ENCODE measurements at places on chromosomes 6 and 20. TPM values are rescaled to one million over a fixed set of nuclear protein-coding genes. Genes with fewer than 3 reads are reported as not detected.

GRCh38 chr6:110619275-110619908, 143.0 kb upstream of the SLC22A16 start:
- no peak overlapping the region for H3K4me3 ChIP-seq
- DNase-seq = no peak
- H3K36me3 ChIP-seq = no peaks in the 10 kb centered on the region
- H3K27me3 ChIP-seq = no peaks in the 10 kb centered on the region
- peak overlapping the region; percentile 58 for H3K27ac ChIP-seq
- peaks cover 22% of the 10 kb centered on the region for H3K4me1 ChIP-seq

DNA sequence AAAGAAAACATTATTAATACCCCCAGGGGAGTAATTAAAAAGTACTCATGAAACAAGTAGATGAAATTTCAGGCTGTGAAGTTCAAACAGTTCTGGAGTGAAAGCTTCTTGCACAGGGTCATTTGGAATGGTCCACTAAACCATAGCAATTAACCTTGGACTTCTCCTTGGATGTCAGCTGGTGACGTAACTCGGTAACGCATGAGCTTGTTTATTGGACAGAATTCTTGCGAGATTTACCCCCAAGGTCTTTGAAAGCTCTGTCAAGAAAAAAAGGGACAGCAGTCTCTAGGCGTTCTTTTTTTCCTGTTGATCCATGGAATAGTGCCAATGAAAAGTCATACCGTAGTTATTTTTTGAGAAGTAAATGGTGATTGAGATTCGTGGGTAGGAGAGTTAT, 2.2 kb downstream of the CD83 start:
- no peak overlapping the region for H3K27ac ChIP-seq
- H3K36me3 ChIP-seq = no peaks in the 10 kb centered on the region
- no peak for DNase-seq
- no peak overlapping the region for H3K4me3 ChIP-seq
- peaks cover 8% of the 10 kb centered on the region for H3K4me1 ChIP-seq

DNA sequence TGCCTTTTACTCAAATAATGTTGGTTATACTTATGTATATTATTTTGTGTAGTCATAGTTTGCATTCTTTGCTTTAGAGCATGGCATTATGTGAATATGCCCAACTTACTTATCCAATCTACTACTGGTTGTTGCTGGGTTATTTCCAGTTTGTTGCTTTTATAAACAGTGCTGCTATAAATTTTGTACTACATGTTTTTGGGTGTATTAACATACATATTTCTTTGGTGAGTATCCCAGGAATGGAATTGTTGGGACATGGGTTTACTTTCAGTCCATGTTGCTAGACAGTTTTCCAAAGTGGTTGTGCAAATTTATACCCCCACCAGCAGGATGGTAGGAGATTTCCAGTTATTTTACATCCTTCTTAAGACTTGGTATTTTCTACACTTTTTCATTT, 157.1 kb upstream of the THEMIS start:
- H3K27me3 ChIP-seq = no peaks in the 10 kb centered on the region
- peaks cover 6% of the 10 kb centered on the region for H3K36me3 ChIP-seq
- DNase-seq = no peak

- H3K4me1 ChIP-seq = peaks cover 11% of the 10 kb centered on the region
- peak overlapping the region; percentile 32 for H3K27ac ChIP-seq
- DNase-seq = peak; percentile 91
- H3K27me3 ChIP-seq = no peaks in the 10 kb centered on the region
- H3K36me3 ChIP-seq = no peaks in the 10 kb centered on the region
- no peak overlapping the region for H3K4me3 ChIP-seq
Measured at GRCh38 chr20:7667194-7667593, 273.1 kb downstream of the HAO1 start.

GRCh38 chr6:107616775-107617174, 126.9 kb downstream of the SOBP start:
- H3K27me3 ChIP-seq = no peaks in the 10 kb centered on the region
- no peaks in the 10 kb centered on the region for H3K4me1 ChIP-seq
- DNase-seq = no peak
- no peak overlapping the region for H3K4me3 ChIP-seq
- no peak overlapping the region for H3K27ac ChIP-seq
- no peaks in the 10 kb centered on the region for H3K36me3 ChIP-seq

GRCh38 chr6:14475306-14475705, 357.7 kb downstream of the CD83 start:
- no peaks in the 10 kb centered on the region for H3K4me1 ChIP-seq
- H3K27me3 ChIP-seq = no peaks in the 10 kb centered on the region
- no peak overlapping the region for H3K4me3 ChIP-seq
- DNase-seq = no peak

DNA sequence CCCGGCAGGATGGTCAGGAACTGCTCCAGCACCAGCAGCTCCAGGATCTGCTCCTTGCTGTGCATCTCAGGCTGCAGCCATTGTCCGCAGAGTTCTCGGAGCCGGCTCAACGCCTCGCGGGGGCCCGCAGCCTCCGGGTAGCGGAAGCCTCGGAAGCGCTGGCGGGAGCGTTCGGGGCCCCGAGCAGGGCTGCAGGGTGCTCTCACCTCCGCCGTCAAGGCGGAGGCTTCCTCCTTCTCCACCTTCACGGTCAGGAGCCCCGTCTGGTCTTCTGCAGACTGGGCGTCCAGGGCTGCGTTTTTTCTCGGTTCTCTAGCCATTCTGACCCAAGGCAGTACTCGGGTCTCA, 434 bp downstream of the ZKSCAN4 start:
- H3K4me3 ChIP-seq = peak overlapping the region; percentile 93
- H3K36me3 ChIP-seq = 0 out of 2 replicates have a peak, but pooled peaks cover 1% of the 10 kb centered on the region
- DNase-seq = peak; percentile 17
- H3K27me3 ChIP-seq = no peaks in the 10 kb centered on the region
- H3K27ac ChIP-seq = 0 out of 2 replicates have a peak overlapping the region, but pooled peaks have one; percentile 4

The C2 gene
- total RNA-seq = 1.1 TPM

DNA sequence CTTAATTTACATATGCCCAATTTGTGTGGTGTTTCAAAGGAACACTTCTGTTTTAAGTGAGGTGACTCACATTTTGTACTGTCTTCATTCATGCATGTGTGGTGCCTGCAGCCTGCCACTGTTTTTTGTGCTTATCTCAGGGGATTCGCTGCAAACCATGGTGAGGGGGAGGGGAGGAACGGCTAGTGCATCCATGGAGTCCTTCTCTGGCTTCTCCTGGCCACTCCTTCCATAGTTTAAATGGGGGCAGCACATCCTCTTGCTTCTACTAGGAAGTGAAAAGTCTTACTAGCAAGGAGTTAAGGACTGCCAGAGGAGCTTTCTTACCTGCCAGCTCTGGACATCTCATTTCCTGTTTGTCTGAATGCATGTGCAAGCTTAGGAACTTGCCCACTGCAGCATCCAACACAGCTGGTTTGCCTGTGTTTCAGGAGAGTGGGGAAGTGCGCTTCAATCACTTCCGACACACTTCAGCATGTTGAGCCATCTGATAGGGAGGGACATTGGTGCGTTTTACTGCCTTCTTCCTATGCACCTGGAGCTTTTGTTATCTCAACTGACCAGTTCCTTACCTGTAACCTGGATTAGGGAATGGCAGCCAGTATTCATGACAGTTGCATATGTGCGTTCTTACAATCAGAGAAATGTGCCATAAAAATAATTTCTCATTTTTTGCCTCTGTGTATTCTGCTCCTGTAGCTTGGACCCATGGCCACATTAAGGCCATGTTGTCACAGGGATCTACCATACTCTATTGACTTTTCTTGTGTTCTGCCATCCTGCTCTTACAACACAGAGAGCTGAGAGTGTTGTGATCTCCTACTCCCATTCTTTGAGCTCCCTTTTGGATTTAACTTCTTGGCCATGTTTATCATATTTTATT, 211.3 kb downstream of the ARID1B start:
- no peak overlapping the region for H3K4me3 ChIP-seq
- DNase-seq = no peak
- H3K27ac ChIP-seq = no peak overlapping the region
- no peaks in the 10 kb centered on the region for H3K27me3 ChIP-seq
- peaks cover 43% of the 10 kb centered on the region for H3K4me1 ChIP-seq

- 0 out of 2 replicates have a peak, but pooled peaks cover 6% of the 10 kb centered on the region for H3K36me3 ChIP-seq
- H3K27me3 ChIP-seq = no peaks in the 10 kb centered on the region
- peak overlapping the region; percentile 97 for H3K4me3 ChIP-seq
- peak overlapping the region; percentile 69 for H3K27ac ChIP-seq
- peaks cover 74% of the 10 kb centered on the region for H3K4me1 ChIP-seq
- peak; percentile 59 for DNase-seq
Measured at GRCh38 chr20:31606804-31607639, 1.9 kb downstream of the ID1 start.

DNA sequence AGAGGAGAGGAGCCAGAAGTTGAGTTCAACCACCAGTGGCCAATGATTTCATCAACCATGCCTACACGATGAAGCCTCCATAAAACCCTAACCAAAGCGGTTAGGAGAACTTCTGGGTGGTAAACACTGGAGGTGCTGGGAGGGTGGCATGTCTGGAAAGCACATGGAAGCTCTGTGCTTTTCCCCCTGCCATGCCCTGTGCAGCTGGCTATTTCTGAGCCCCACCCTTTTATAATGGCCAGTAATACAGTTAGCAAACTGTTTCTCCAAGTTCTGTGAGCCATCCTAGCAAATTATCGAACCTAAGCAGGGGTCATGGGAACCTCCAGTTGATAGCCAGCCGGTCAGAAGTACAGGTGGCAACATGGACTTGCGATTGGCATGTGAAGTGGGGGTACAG, 147.8 kb upstream of the INSM1 start:
- H3K4me3 ChIP-seq = no peak overlapping the region
- H3K27ac ChIP-seq = no peak overlapping the region
- peaks cover 88% of the 10 kb centered on the region for H3K27me3 ChIP-seq
- no peak for DNase-seq
- no peaks in the 10 kb centered on the region for H3K4me1 ChIP-seq

DNA sequence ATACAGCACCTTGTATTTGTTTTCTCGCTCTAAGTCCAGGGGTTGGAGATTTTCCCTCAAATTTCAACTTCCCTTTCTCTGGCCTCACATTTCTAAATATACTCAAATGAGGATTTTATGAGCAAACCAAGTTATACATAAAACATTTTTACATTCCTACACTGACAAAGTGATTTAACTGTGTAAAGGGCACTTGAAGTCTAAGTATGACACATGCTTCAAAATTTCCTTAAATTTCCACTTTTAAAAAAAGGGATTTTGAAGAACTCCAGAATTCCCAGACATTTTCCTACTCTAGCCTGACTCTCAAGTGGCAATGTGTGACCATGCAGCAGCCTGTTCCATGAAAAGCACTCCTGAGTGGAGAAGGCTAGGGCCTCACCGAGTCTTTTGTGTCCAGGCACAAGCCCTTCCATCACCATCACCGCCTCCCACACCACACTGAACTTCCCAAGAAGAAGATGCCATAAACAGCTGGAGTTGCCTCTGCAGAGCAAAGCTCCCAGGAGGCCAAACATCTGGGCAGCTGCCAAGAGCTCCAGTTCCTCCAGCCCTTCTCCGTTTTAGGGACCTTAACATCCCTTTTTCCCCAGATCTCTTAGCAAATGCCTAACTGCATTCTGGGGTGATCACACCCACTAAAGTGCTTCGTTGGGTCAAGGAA, 68.9 kb downstream of the NCR2 start:
- H3K27me3 ChIP-seq = peaks cover 49% of the 10 kb centered on the region
- no peak for DNase-seq
- H3K36me3 ChIP-seq = no peaks in the 10 kb centered on the region
- H3K27ac ChIP-seq = no peak overlapping the region
- no peak overlapping the region for H3K4me3 ChIP-seq
- no peaks in the 10 kb centered on the region for H3K4me1 ChIP-seq

GRCh38 chr6:145743332-145743731, 8.0 kb upstream of the EPM2A start:
- no peak overlapping the region for H3K4me3 ChIP-seq
- peaks cover 7% of the 10 kb centered on the region for H3K36me3 ChIP-seq
- H3K27me3 ChIP-seq = no peaks in the 10 kb centered on the region
- no peak overlapping the region for H3K27ac ChIP-seq
- DNase-seq = no peak

The IL20RA gene
- total RNA-seq = 6.0 TPM

- DNase-seq = no peak
- no peak overlapping the region for H3K4me3 ChIP-seq
- H3K36me3 ChIP-seq = no peaks in the 10 kb centered on the region
- H3K27ac ChIP-seq = no peak overlapping the region
- no peaks in the 10 kb centered on the region for H3K4me1 ChIP-seq
Measured at GRCh38 chr6:168415993-168416530, 24.9 kb upstream of the SMOC2 start.

GRCh38 chr20:57610261-57610952, 9.8 kb downstream of the ZBP1 start:
- no peaks in the 10 kb centered on the region for H3K27me3 ChIP-seq
- no peaks in the 10 kb centered on the region for H3K4me1 ChIP-seq
- no peaks in the 10 kb centered on the region for H3K36me3 ChIP-seq

The GJA10 gene
- total RNA-seq = not detected

- H3K27me3 ChIP-seq = no peaks in the 10 kb centered on the region
- H3K27ac ChIP-seq = no peak overlapping the region
- H3K4me1 ChIP-seq = no peaks in the 10 kb centered on the region
- no peaks in the 10 kb centered on the region for H3K36me3 ChIP-seq
- peak; percentile 73 for DNase-seq
Measured at GRCh38 chr6:46626228-46626909, 26.2 kb downstream of the CYP39A1 start.

DNA sequence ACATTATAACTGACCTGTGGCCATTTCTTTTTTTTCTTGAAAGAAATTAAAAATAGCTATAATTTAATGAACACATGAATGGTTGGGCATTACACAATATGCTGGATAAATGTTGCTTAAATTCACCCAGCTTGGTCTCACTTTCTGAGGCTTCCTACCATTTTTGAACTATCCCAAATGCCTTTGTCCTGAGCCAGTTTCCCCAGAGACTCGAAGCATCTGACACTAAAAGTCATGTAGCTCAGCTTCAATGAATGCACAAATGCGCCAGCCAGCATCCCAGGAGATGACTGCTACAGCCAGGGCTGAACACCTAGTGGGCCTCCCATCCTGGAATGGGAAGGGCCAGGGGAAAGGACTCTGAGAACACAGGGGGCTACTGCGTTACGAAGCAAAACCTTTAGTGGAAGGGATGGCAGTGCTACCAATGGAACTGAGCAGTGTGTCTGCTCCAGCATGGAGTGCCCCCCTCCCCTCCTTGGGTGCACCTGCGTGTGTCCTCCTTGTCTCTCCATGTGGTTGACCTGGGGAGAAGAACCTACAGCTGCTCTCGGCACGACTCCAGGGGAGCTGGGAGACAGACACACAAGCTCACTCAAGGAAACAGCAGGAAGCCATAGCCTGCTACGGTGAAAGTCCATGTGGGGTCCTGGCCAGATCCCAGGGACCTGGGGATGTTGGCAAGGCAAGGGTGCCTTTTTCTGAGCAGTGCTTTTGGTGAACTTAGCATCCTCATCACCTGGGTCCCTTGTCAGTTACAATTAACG, 60.9 kb downstream of the IRF4 start:
- H3K27me3 ChIP-seq = 0 out of 2 replicates have a peak, but pooled peaks cover 5% of the 10 kb centered on the region
- no peak overlapping the region for H3K4me3 ChIP-seq
- H3K36me3 ChIP-seq = no peaks in the 10 kb centered on the region
- no peak for DNase-seq
- no peak overlapping the region for H3K27ac ChIP-seq

The BMP2 gene
- total RNA-seq = 0.73 TPM

- peaks cover 18% of the 10 kb centered on the region for H3K4me1 ChIP-seq
- no peaks in the 10 kb centered on the region for H3K36me3 ChIP-seq
- peak within 1 kb of the TSS; percentile 56 for H3K4me3 ChIP-seq
- peak; percentile 79 for DNase-seq
Measured at GRCh38 chr6:52087498-52087999, at the start of gene PKHD1. TSS of gene PKHD1 (minus strand) at chr6:52087613. CDS start at chr6:52084933, 2,680 bp downstream.

All from PC-3 (cell line).